ENCODE measurements at places on chromosomes 1 and 21.

DNA sequence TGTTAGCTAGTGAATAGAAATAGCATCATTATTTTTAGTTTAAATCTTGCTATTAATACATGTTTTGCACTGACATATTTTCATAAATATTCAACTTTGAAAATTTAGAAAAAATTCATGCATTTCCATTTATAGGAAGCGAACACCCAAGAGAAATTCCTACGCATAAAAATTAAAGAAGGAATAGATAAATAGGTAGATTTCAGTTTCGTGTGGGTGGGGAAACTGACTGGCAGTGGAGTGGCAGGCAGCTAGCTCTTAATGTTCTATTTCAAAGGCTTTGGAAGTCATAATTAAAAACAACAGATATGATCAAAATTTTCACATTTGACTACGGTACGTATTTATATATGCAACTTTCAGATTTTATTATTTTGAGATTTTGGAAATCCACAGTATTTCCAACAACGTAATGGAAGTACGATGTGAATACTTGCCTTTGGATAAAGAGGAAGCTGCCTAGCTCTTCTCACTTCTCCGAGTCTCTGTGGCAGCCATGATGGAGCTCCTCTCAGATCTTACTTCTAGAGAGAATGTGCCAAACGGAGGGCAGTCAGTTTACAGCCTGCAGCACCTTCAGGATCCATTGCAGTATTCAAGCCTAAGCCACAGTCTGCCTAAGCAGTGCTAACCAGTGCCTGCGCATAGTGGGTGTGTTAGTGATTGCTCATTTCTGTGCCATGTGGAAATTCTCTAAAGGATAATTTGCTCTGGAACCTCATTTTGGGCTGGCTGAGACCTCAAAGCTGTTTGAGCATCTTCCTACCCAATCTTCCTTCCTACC, 62.9 kb upstream of the RGS4 start:
- DNase-seq = no peak

DNA sequence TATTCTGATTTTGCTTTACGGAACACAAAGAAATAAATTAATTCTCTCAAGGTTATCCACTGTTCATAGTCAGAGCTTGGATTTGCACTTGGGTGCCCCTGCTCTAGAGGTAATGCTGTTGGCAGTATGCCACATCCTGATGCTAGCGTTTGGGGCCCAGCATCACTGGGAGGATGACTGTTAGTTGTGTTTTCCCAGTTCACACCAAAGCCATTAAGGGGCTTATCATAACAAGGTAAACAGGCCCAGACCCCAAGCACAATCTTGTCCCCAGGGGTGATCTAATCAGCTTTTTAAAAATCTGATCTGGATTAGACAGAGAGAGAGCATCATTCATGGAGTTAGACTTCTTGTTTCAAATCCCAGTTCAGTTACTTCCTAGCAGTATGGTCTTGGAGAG, 60.2 kb upstream of the PBX1 start:
- no peak for DNase-seq

GRCh38 chr1:6852136-6852890, 67.1 kb downstream of the CAMTA1 start:
- no peak for DNase-seq

DNA sequence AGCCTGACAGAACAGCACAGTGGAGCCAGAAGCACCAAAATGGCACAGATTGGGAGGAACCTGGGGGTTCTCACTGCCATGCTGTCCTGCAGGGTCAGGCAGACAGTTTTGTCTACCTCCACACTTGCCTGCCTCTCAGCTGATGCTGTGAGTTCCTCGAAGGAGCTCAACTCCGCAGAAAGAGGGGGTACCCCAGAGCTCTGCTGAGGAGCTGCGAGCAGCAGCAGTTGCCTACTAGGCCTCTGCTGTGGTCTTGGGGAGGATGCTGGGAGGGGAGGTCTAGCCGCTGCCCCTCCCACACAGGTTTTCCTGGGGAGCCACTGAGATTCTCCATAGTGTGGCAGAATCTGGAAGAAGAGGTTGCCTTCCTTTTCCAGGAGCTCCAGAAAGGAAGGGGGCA, 192.5 kb downstream of the FOXD2 start:
- DNase-seq = no peak

GRCh38 chr1:234731569-234732085, 121.6 kb upstream of the IRF2BP2 start:
- DNase-seq = no peak

DNA sequence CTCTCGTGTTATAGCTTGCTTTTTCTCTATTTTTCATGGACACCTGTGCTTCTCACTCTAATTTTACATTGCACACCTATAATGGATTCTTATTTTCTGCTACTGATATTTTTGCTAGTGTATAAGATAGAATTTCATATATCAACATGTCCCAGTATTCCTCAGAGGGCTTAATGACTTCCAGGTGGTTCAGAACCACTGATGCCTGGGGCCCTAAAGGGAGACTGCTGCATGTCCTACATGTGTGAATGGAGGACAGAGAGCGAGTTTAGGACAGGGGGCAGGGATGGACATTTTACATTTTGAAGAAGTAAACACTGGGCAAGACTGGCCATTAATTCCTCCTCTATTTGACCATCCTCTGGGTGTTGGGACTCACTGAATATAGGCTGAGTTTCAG, 100.6 kb downstream of the DISC1 start:
- DNase-seq = no peak

DNA sequence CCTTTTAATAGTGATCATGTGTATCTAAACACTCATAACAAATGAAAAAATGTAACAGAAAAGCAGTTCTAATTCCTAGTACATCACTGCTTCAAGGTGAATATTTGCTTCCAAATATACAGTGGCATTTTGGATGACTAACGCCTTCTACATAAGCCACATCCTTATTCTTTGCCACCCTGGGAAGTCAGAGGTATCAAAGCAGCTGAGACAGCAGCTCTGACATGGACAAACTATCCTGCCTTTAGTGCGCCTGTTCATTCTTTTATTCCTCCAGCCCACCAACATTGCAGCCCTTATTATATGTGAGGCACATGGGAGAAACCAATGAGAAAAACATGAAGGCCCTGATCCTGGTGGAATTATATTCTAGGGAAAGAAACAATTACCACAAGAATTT, 183.0 kb downstream of the APP start:
- DNase-seq = no peak

DNA sequence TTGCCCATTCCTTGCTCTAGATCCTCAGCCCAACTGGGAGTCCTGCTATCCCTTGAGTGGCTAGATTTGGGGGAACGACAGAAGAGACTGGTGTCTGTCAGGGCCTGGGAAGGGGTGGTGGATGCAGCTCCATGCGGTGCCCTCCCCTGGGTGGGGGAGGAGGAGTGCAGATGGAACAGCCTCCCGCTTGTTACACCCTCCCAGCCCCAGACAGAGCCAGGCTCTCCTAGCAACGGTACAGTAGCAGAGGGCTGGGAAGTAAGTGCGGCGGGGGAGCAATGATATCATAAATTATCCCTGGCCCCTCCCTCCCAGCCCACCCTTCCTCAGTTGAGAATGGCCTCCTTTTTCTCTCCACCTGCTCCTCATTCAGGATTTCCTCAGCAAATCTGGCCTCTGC, 37.2 kb downstream of the RHBG start:
- DNase-seq = no peak

DNA sequence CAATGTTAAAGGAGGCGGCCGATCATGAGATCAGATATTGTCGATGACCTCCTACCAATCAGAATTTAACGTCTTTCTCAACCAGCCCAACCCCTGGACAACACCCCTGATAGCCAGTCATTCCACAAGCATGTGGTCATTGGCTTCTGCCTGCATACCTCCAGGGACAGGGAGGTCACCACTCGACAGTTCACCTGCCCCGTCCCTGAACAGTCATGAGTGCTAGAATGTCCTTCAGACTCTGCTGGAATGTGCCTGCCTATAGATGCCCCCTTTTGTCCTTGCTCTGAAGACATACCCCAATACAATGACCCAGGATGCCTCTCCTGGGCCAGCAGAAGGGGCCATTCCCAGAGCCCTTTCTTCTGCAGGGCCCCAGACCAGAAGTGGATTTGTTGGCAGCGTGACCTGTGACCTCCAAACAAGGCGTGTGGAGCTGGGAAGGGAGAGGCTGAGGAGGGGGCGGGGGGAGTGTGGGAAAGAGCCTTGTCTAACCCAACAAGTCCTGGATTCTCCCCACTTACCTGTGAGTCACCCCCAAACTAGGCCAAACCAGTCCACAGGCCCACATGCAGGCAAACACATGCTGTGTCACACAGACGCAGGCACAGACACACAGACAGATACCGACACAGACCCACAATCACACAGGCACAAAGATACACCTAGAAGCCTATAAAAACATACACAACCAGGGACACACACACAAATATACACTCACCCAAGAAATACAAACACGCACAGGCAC, 2.2 kb downstream of the CRYBG2 start:
- no peak for DNase-seq

GRCh38 chr1:11058595-11059154, 1.1 kb downstream of the SRM start:
- DNase-seq = no peak

- no peak for DNase-seq
These were observed 40.8 kb upstream of the COL6A1 start for GRCh38 chr21:45940621-45941337.

GRCh38 chr21:45496151-45496967, 45.9 kb downstream of the SLC19A1 start:
- no peak for DNase-seq

GRCh38 chr1:1677718-1678580, 14.6 kb downstream of the SLC35E2B start:
- DNase-seq = no peak

DNA sequence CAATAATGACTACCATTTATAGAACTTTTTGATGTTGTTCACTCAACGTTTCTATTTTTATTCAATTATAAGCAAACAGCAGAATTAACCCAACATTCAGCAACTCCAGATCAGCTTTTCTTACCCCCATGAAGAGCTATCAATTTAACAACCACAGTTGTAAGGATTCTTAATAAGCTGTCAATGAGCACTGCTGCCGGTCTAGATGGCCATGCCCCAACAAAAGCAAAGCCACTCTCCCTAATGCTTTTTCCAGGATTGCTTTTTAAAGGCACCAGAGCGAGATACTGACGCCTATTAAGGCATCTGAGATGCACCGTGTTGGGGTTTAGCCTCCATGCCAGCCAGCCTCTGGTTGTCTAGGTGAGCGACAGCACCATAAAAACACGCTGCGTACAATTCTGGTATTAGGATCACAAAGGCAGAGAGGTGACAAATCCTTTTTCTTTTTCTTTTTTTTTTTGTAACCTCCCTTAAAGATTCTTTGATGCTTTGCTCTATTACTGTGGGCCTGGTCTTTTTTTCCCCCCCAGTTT, 39.5 kb downstream of the PTPRC start:
- no peak for DNase-seq

DNA sequence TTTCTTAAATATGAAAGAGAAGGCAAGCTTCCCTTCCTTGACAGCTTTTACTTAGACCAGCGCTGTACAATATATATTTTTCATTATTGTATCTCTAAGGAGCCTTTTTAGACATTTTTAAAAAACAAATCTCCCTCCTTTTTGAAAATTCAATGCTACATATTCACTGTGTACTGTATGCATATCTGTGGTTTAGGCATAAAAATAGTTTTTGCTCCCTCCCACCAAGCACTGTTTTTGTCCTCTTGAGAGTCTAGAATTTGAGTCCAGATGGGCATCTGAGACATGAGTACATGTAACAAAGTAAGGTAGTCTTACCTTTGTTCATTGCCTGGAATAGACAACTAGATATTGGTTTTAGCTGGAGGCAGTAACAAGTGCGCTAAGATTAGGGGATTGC, 488.5 kb upstream of the RUNX1 start:
- no peak for DNase-seq

DNA sequence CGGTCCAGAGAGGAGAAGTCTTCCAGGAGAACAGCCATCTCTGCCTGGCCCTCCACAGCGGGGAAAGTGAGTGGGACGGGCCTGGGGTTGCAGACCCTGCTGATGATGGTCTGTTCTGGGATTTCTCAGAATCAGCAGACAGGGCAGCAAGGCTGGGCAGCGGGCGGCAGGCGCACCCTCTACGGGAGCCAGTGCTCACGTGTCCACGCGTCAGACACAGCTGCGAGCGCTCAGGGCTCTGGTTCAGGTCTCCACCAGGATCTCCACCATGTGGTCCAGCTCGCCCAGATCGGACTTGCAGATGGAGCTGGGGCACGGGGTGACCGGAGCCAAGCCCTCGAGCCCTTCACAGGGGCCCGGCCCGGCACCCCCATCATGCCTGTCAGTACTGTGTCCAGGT, 5.5 kb downstream of the CLCA4 start:
- DNase-seq = no peak

GRCh38 chr1:157087030-157087429, 12.6 kb downstream of the ETV3L start:
- DNase-seq = no peak

- no peak for DNase-seq
These were observed 5.5 kb upstream of the PADI1 start for GRCh38 chr1:17199267-17200044.

DNA sequence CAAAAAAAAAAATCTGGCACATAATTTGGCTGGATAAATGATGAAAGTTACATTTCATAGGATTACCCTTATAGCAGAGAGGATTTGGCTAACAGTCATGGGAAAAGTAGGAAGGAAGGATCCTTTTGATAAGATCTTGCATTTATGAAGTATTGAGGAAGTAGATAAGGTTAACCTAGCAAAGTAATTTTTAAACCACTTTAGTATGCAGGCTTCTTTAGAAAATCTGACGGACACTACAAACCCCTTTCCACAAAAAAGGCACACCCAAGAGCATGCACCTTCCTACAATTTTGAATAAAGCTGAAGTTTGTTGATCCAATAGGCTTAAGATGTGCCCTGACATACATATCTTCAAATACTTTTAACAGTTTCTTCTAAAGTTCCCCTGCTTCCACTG, 275.2 kb downstream of the GRIK1 start:
- DNase-seq = no peak

GRCh38 chr1:65059930-65060538, 88.0 kb upstream of the AK4 start:
- DNase-seq = no peak

- no peak for DNase-seq
These were observed 20.7 kb upstream of the DNASE2B start for GRCh38 chr1:84377480-84378095.

DNA sequence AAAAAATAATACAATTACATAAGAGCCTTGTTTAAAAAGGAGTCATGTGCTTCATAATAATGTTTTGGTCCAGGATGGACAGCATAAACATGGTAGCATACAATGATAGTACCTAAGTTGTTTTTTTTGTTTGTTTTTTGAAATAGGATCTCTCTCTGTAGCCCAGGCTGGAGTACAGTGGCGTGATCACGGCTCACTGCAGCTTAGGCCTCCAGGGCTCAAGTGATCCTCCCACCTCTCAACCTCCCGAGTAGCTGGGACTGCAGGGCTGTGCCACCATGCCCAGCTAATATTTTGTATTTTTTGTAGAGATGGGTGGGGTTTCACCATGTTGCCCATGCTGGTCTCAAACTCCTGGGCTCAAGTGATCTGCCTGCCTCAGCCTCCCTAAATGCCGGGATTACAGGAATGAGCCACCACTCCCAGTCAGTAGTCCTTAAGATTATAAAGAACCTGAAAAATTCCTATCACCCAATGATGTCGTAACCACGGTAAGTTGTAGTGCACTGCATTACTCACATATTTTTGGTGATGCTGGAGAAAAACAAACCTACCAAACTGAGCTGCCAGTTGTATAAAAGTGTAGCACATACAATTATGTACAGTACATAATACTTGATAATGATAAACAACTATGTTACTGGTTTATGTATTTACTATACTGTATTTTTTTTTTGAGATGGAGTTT, 22.4 kb upstream of the RCOR3 start:
- no peak for DNase-seq
